ENCODE measurements at places on chromosomes 4 and X.

GRCh38 chrX:70508296-70508911, 63.8 kb downstream of the DLG3 start:
- no peak for DNase-seq

DNA sequence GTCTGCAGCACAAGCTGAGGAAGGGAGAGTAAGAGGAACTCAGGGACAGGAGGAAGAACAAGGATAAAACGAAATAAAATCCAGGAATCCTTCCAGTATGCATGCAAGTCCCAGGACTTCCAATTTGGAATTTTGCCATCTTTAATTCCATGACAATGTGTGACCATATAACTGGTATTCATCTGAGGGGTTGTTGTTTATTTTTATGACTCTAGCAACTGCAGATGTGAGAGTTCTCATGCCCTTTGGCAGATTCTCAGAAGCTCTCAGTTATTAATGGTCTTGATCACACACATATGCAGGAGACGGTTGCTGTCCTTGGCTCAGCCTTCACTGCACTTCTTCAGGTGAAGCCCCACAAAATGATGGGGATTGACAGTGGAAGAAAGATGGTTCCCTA, 148.2 kb downstream of the SMIM20 start:
- no peak for DNase-seq

DNA sequence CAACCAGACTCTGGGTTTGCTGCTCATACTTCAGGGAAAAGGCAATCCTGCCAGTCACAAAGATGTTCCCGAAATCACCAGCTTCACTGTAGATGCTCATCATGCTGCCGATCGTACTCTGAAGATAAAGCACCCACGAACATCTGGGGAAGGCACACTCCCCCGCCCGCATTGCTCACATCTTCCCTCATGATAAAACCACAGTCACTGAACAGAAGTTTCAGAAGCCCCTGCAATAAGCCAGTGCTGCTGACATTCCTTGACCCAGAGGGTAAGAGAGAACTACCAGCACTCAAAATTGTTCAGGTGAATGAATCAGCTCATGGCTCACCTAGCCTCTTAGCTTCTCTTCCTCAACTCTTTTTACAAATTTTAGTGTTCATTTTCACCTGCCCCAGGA, 43.1 kb downstream of the SRPX2 start:
- DNase-seq, result no peak

- DNase-seq, result no peak
These were observed 506.7 kb downstream of the BCOR start for GRCh38 chrX:39591099-39591498.

GRCh38 chr4:32890398-32890797, 2170.2 kb downstream of the PCDH7 start:
- DNase-seq, result no peak

DNA sequence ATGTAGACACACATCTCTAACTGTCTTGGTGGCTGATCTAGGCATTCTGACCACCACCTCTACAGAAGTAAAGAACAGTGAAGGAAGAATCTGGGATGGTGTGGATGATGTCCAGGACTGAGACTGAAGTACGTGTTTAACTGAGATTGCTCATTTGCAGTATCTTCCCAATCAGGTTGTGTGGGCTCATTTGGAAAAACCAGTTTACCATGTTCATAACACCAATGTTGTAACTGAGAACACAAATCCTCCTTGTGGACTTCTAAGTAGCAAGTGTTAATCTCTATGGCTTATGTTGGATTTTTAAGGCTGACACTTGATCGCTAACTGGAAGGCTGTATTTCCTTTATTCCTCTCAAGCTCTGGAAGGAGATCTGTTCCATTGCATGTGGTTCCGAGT, 144.7 kb downstream of the ZNF518B start:
- DNase-seq, result no peak

DNA sequence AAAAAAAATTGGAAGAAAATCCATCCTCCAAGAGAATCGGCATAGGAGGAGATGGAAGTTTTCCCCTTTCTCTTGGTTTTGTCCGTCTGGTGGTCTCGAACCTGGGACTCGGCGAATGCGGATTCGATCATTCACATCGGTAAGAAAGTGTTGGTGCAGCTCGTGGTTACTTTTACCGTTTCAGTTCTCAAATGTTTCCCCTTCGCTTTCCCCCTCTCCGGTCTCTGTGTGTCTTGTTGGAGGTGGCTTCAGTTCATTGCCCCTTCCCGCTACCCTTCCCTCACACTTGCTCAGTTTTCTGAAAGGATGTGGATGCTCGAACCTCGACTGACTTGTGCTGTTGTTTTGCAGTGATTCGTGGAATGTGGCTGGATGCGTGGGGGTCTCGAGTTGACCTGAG, 840 bp downstream of the GRID2 start:
- DNase-seq, result no peak

- no peak for DNase-seq
These were observed 350.9 kb downstream of the RPA4 start for GRCh38 chrX:97234471-97235081.

GRCh38 chr4:15676899-15677298, 4.7 kb upstream of the FAM200B start:
- no peak for DNase-seq

DNA sequence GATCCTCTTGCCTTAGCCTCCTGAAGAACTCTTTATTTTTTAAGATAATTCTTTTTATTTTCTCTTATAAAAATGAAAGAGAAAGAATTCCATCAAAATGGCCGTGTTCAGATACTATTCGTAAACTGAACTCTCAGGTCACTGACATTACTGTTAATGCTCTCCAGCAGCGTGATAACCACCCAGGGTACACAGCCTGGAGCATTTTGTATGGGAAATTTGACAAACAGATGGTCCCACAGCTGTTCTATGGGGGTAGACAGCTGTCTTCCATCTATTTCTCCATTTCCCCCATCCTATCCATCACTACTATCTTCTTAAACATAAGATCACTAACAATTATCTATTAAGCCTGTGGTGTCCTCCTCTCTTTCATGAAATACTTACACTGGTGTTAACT, 47.8 kb downstream of the SYNPO2 start:
- no peak for DNase-seq

GRCh38 chr4:56705334-56705733, 24.2 kb upstream of the HOPX start:
- DNase-seq, result no peak

DNA sequence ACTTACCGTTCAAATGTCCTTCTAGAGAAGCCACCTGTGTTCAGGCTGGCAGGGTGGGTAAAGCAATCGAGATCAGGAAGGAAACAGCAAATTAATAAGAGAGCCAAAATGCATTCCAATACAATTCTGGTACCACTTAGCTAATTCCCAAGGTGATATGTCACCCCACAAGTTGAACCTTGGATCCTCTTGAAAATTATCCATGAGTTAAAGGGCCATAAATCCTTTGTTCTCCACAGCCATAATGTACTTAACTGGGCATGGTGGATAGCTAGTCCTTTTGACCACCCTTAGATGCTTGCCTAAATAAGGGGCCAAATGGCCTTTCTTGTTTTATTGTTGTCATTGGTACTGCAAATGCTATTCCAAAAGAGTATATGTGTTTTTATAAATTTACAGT, 2.0 kb downstream of the TNMD start:
- DNase-seq, result no peak

DNA sequence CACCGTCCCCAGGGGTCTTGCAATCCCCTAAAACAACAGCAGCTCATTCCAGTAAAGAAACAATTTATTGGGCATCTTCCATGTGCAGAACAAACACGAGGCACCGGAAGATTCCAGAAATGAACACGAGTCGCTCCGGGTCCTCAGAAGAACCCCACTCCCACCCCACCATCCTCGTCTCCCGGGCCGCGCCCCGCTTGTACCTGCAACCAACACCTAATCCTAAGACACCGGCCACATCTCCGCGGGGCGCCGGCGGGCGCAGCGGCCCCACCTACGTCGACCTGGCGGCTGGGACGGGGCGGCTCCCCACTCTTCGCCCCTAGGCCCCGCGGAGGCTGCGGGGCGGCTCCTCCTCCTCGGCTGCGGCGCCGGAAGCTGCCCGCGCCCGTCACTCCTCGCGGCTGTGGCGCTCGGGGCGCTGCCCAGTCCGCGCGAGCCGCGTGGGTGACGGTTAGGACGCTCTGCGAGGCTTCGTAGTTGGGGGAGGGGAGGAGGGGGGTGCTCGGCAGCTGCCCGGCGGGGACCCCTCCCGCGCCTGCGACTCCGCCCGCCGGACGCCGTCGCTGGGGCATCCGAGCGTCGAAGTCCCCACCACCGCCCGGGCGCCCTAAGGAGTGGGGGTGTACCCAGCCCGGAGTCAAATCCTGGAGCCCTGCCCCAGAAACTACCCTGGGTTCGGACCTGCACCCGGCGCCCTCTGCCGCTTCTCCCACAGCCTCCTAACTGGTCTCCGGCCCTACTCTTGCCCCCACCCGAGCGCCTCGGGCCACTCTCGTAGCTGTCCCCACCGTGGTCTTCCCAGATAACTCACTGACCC, at the start of gene CCDC158:
CCDC158 (minus strand) TSS at position 380 of the 820 bp plus-strand sequence. CDS start 17,934 bp downstream, outside the sequence.
- DNase-seq, result no peak

GRCh38 chrX:121191779-121192178, 144.4 kb downstream of the GLUD2 start:
- no peak for DNase-seq

DNA sequence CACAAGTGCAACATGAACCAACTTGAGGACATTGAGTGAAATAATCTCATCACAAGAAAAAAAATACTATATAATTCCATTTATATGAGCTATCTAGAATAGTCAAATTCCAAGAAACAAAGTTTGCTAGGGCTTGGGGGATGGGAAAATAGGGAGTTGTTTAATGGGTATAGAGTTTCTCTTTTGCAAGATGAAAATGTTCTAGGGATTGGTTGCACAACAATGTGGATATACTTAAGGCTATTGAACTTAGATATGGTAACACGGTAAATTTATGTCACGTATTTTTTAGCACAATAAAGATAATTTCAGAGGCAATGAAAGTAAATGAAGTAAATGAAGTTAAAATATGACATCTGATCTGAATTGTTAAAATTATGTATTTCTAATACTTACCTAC, 7.9 kb downstream of the MFSD8 start:
- no peak for DNase-seq

GRCh38 chr4:42119886-42120285, 32.6 kb downstream of the BEND4 start:
- DNase-seq, result no peak

GRCh38 chrX:9788911-9789310, 2.7 kb downstream of the SHROOM2 start:
- DNase-seq, result no peak

DNA sequence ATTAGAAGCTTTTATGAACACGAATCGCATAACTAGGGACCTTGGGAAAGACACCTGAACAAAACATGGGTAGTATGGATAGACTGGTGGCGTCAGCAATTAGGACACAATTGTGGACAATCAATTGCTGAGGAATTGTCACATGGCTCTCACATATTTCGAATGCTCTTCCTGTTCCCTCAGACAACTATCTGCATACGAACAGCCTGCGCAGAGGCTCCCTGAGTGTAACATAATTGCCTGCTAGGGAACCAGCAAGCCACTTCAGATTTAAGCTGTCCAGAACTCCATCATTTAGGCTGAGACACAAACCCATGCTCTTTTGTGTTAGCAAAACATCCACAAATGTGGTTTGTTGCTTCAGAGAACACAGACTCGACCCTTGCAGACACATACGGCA, 160.8 kb downstream of the MGST2 start:
- no peak for DNase-seq

DNA sequence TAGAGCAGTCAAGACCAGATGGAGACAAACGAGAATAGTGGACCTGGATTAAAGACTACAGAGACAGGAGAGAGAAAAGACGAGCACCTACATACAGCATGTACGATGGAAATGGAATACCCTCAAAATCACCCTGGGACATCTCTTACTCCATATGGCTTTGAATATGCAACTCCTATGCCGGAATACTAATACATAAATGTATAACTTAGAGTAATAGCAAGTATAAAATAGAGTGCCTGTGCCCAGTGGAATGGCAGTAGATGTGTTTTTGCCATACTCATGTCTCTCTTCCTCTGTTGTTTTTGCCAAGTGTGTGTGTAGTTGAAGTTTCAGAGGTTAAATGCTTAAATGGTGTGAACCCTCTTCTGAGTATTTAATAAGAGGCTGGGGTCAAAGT, 39.8 kb upstream of the LIMCH1 start:
- no peak for DNase-seq

DNA sequence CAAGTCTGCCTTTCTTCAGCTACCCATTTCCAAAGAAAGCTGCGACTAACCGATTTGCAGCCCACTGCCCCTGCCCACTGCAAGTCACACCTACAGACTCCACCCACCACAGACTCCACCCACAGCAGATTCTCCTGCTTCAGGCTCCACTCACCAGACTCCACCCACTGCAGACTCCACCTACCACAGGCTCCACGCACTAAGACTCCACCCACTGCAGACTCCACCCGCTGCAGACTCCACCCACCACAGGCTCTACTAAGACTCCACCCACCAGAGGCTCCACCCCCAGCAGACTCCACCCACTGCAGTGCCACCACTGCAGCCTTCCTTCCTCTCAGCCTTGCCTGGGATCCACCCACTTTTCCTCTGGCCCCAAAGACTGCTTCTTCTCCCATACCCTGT, 41.3 kb downstream of the ABLIM2 start:
- DNase-seq, result no peak

DNA sequence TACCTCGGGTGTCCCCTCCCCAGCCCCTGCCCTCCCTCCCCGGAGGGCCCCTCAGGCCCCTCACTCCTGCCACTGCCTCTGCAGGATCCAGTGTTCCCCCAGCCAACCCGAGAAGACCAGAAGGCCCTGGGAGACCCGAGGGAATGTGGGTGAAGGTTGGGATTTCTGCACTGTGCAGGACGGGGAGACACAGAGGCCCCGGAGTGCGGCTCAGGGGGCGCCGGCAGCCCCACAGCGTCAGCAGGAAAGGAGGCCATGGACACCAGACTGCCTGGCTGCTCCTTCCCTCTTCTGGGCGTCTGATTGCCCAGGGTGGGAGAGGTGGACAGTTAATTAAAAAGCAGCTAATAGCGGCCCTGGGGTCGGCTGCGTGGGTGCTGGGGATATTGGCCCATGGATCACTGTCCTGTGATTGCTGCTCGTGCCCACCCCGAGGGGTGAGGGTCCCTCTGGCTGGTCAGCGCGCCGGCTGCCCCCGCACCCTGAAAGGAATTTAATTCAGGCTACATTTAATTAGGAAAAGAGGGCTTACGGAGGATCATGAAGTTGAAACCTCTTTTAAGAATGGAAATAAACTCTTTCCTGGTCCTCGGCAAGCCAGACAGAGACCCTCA, 57.8 kb upstream of the NKX1-1 start:
- no peak for DNase-seq

GRCh38 chr4:8149664-8150063, 8.9 kb downstream of the ABLIM2 start:
- DNase-seq, result no peak

GRCh38 chr4:39732728-39733127, 34.8 kb downstream of the UBE2K start:
- peak; percentile 65 for DNase-seq

- no peak for DNase-seq
These were observed 23.8 kb downstream of the TMEM131L start for GRCh38 chr4:153489856-153490558.
